ENCODE measurements at places on chromosomes 16 and 17.

DNA sequence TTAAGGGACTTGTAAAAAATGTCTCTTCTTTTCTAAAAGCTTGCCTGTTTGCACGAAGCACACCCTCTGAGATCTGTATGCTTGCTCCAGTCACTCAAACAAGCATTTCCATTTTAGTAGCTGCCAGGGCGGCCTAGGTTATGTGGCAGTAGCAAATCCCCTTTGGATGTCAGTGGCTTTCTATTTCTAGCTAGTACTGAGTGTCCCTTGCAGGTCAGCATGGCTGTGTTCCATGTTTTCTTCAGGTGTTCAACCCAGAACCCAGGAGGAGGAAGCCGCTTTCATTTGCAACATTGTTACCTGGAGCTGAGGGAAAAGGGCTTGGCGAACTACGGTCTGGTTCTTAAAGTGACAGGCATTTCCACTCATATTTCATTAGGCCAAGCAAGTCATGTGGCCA is 36.4 kb downstream of the FOXL1 start:
- DNase-seq = no peak

DNA sequence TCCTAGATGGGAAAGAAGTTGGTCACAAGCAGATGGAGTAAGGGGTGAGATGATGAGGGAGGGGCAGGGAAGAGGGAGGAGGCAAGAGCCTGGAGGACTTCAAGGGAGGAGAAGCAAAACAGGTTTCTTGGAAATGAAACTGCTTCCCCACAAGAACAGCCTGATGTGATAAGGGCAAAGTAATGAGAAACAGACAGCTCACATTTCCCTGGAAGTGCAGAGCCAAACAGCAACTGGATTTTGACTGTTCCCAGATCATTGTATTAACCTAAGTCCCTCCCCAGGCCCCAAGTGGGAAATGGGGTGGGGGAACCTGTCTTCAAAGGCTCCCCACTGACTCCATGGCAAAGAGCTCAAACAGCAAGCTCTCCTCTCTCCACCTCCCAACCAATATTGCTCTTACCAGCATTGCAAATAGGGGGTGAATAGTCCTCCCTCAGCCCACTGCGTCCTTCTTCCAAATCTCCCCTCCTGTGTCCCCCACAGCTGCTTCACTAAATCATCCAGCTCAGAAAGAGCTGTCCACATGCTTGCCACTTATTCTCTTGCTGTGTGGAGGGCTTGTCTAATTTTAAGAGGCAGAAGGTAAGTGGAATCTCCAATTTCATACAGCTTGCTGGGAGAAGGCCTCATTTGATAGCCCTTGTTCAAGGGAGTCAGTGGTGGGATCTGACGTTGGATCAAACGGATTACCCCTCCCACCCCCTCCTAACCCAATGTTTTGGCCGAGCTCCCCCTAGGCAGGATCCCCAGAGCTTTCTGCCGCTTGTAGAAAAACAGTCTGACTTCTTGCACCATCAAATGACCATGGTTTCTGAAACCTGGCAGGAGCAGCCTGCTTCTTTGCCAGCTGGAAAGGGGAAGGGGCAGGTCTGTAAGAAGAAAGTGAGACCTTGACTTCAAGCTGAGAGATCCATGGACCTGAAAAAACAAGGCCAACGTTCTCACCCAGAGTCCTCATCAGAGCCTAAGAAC is 56.3 kb upstream of the SMIM36 start:
- no peak for DNase-seq

DNA sequence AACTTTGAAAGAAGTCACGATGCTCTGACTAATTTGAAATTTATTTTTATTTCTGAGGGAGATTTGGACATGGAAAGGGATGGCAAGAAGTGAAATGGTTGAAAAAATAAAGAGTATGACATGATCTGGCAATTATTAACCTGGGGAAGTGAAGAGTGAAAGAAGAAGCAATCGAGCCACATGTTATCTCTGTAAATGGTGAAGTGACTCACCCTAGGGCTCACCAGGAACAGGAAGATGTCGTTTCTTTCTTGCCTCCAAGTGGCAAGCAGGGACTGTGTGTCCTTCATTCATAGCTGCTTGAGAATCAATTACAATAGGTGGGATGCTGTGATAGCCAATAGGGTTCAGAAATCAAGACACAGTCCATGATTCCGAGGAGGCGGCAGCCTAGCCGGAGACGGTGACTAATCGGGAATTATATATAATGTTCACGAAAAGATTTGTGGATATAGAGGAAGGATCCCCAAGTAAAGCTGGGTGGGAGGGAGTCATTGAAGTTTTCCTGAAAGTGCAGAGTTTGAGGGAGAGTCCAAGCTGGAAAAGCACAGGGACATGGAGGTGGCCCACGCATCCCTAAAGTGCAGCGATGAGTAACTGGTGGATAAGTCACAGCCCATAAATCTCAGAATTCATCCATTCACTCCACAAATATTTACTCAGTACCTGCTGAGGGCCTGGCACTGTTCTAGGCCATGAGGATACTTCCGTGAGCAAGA is 18.2 kb upstream of the KRT20 start:
- DNase-seq = no peak

GRCh38 chr17:8865385-8865784 is 2.1 kb downstream of the PIK3R6 start:
- no peak for DNase-seq

GRCh38 chr16:22151246-22151998 is 10.9 kb upstream of the SDR42E2 start:
- no peak for DNase-seq

DNA sequence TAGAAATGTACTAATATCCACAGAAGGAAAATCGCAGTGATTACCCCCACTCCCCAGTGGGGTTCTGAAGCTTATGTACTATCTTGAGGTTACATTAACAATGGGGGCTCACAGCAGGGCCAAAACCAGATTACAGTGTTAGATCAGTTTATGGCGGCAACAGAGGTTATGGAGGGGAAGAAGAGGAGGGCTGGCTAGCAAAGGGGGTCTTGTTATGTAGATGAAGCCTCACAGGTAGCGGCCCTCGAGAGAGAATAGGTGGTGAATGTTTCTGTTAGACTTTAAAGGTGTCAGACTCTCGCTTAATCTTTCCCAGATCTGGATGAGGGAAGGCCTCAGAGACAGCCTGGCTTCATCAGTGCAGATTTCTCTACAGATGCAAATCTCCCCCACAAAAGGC is 22.2 kb downstream of the RNF112 start:
- DNase-seq = no peak

DNA sequence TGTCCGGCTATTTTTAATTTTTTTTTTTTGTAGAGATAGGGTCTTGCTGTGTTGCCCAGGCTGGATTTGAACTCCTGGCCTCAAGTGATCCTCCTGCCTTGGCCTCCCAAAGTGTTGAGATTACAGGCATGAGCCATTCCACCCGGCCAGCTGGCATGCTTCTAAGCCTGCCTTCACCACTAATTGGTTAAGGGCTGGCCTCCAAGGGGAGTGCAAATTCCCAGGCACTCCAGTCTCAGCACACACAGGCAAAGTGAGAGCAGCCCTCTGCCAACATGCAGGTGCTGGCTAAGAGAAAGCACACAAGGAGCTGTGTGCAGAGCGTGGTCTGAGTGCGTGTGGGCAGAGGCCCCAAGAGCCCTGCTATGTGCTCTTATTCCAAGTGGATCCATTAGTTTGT is 149.8 kb upstream of the HS3ST2 start:
- no peak for DNase-seq

- DNase-seq = no peak
Measured at GRCh38 chr16:49048557-49048956, 233.1 kb downstream of the CBLN1 start.

- no peak for DNase-seq
Measured at GRCh38 chr16:50584033-50584722, 36.0 kb downstream of the NKD1 start.

DNA sequence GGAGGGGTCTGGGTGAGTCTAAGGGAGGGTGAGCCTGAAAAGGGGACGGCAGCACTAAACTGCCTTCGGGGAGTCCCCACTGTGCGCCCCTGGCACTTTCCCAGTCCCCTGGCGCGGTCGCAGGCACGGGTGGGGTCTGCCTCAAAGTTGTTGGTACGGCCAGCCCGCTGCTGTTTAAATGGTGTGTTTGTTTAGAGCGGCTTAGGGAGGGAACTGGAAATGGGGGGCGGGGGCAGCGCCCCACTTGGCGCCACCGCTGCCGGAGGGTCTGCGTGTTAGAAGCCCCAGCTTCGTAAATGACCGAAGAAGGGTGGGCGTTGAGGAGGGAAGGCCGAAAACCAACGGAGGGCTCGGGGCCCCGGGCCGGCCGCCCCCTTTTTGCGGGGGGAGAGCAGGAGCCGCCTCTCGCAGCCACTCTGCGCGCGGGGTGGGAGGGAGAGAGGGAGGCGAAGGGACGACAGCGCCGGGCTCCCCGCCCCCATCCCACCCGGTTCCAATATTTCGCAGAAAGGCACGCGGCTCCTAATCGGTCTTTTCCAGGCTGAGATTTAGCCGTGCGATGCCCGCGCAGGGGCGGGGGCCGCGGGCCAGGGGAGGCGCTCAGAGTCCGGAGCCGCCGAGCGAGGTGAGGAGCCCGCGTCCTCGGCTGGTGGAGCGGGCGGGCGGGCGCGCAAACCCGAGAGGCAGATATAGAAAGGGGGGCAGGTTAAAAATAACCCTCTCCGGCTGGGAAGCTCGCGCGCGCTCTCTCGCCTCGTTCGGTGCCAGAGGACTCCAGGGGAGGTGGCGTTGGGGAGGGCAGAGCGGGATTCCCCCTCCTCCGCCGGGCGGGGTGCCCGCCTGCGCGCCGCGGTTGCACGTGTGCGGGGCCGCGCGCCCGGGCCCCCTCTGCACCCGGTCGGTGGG is 54.9 kb downstream of the SREBF1 start:
- DNase-seq = no peak

GRCh38 chr16:85100265-85100664 is 12.0 kb downstream of the CIBAR2 start:
- DNase-seq = no peak

DNA sequence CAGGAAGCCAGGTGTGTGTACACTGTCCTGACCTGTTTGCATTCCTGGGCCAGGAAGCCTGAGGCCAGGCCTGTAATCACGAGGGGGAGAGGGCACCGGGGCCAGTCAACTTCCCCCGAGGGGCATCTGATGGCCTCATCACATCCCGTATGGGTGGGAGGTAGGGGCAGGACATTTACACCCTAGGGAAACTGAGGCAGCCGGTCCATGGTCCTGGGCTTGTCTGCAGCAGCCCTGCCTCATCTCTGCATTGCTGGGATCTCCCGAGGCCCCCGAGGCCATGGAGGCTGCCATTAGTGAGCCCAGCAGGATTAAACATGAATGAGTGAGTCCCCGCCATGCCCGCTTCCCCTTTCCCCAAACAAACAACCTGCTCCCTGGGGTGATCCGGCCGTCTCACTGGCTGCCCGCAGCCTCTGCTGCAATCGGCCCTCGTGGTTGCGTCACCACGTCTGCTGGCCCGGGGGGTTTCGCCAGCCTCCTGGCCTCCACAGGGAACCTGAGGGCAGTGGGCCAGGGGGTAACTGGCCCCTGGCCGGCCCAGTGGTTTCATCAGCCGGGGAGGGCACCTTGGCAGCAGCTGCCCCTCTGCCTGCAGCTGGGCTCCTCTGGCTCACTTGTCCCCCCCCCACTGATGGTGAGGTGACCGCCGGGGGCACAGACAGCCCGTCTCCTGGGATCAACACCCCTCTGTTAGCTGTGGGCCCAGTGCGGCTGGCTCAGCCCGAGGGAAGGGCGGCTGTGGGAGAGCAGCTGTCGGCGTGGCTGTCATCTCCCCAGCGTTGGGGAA is 88.3 kb upstream of the GSE1 start:
- DNase-seq = no peak

GRCh38 chr17:7238420-7239090 is 702 bp downstream of the PHF23 start:
- DNase-seq = no peak

DNA sequence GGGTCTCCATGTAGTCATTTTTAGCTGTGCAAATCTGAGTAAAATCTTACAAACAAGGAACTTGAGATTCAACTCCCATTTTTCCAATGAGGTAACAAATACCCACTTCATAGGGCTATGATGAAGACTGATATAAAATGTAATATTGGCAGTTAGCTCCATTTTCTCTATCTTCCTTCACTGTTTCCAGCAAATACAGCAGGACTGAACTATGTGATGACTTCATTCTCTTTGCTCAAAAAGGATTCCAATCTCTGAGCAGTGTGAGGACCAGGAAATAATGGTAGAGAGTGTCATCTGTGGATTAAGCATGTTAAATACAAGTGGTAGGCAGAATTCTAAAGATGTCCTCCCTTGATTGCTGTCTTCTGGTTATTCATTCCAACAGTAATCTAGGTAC is 18.3 kb downstream of the RND2 start:
- no peak for DNase-seq

GRCh38 chr17:21843318-21843865 is 151.1 kb downstream of the KCNJ18 start:
- DNase-seq = no peak

- peak; percentile 30 for DNase-seq
Measured at GRCh38 chr17:68011199-68011665, 15.0 kb upstream of the C17orf58 start.

GRCh38 chr16:4272114-4272956 is 488 bp downstream of the TFAP4 start:
- peak; percentile 45 for DNase-seq

GRCh38 chr16:76276745-76277438 is at the start of gene CNTNAP4:
CNTNAP4 (plus strand) TSS chr16:76277401; CDS start chr16:76277663, 262 bp downstream.
- DNase-seq = no peak

DNA sequence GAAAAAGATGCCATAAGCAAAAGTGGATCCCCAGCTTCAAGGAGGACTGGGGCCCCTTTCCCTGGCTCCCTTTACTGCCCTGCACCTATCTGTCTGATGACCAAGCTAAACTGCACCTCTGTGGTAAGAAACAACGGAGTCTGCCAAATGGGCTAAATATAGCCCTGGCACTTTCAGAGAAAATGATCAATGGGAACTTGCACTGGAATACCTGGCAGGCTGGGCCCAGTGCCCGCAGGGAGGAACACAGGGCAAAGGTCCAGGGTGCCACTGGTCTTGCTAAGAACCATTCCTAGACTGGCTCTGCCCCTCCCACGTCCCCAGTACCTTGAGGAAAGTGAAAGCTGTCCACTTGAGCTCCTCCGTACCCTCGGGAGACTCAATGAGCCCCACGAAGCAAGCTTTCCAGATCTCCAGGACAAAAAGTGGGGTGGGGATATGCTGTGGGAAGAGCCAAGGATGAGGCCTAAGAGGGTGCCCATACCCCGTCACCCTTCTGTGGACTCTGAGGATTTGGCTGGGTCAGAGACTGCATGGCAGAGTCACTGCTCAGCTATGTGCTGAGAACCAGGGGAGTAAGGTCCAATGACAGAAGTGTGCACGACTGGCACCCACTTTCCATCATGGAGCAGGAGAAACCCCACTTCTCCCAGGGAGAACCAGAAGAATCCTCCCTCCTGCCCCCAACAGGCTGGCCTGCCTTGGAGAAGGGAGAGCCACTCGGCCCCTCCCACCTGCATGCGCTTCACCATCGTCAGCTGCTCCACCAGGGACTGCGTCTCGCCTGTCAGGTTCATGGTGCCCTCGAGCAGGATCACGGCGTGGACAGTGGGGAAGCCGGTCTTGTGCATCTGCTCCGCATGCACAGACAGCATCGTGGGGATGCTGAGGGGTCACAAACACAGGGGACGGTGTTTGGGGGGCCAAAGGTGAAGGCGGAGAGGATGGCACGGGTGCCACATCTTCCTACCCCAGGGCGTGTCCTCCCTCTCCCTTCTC is 17.4 kb downstream of the CSF3 start:
- no peak for DNase-seq

All from activated CD8-positive, alpha-beta memory T cell treated with anti-CD3 and anti-CD28 coated beads for 4 hours (primary cell).